IPS DF 19.7 (cell line): ENCODE measurements at places on chromosomes 16 and 17.

GRCh38 chr16:73126525-73126853 lies 78.6 kb upstream of the ZFHX3 start:
- no peak for DNase-seq

GRCh38 chr17:37518826-37519225 lies 29.1 kb downstream of the DUSP14 start:
- DNase-seq = no peak

DNA sequence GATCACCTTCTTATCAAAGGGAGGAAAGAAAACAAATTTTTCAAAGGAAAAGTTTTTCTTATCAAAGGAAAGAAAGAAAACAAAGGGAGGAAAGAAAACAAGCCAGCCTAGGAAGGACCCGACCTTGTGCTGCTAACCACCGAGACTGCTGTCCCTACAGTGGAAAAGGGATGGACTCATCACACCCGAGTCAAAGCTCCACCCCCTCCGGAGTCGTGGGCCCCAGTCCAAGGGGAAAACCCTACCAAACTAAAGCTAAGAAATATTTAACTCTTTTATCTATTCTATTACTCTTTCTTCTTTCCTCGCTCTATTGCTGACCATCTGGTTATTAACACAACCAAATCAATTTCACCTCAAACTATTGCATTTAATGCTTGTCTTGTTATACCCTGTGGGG lies 6.1 kb upstream of the ENDOV start:
- no peak for DNase-seq

- no peak for DNase-seq
Measured at GRCh38 chr17:59367657-59368045, 36.2 kb downstream of the YPEL2 start.

DNA sequence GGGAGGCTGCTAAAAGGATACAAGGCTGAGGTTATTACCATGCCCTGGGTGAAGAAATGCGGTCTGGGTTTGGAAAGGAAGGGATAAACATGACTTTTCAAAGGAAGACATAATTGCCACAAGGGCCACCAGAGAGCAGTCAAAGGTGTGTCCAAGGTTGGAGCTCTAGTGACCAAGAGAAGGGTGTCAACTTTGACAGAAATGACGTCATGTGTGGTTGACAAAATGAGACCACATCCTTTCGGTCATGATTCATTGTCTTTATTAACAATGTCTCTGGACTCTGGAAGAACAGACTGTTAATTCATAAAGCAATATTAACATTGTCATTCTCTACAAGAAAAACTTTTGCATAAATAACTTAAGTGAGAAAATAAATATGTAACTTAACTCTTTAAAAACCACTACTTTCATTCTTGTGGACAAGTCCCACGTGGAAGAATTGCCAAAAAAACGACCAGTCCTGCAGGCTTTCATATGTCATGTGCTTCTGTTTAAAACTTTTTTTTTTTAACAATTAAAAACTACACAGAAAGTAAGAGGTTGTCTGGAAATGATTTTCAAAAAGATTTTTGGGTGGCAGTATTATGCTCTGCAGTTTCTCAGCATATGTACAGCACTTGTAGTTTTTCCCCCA lies 5.0 kb downstream of the SOST start:
- DNase-seq = no peak

- DNase-seq = no peak
Measured at GRCh38 chr16:54359081-54359480, 72.5 kb upstream of the IRX3 start.

GRCh38 chr17:53655591-53655990 lies 167.1 kb upstream of the KIF2B start:
- DNase-seq = no peak

GRCh38 chr16:84531671-84532111 lies 27.2 kb upstream of the MEAK7 start:
- no peak for DNase-seq

- DNase-seq = no peak
Measured at GRCh38 chr16:69435977-69436820, 11.8 kb downstream of the CYB5B start.

GRCh38 chr16:30046178-30046577 lies 15.1 kb upstream of the TLCD3B start:
- DNase-seq = no peak

DNA sequence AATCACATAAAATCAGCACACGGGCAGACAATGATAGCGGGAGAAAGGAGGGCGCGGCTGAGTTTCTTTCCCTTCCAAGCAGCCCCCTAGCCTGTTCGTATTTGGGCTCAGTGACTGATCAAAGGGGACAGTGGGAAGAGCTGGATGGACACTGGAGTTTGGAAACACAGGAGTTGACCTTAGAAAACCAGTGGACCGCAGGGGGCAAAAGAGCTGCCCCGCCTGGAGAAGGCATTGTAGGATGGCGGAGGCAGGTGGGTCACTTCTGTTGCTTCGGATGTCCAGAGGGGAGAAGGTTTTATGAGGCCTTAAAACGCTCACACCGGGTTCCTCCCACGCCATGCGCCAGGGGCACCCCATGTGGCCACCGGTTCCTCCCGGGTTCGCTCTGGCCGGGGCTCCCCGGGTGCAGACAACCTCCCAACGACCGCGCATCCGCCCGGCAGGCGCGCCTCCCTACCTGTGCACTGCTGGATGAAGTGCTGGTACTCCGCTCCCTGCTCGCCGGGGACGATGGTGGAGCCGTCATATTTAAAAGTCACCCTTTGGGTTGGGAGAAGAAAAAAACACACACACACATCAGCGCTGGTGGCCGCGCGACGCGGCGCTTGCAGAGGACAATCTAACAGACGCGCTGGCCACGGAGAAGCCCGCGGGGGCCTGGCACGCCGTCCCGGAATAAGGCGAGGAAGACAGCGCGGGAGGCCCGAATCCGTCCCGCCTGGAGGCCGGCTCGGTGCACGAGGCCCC lies 662 bp downstream of the COTL1 start:
- no peak for DNase-seq

GRCh38 chr17:8609910-8610309 lies 20.6 kb downstream of the MYH10 start:
- DNase-seq = no peak

DNA sequence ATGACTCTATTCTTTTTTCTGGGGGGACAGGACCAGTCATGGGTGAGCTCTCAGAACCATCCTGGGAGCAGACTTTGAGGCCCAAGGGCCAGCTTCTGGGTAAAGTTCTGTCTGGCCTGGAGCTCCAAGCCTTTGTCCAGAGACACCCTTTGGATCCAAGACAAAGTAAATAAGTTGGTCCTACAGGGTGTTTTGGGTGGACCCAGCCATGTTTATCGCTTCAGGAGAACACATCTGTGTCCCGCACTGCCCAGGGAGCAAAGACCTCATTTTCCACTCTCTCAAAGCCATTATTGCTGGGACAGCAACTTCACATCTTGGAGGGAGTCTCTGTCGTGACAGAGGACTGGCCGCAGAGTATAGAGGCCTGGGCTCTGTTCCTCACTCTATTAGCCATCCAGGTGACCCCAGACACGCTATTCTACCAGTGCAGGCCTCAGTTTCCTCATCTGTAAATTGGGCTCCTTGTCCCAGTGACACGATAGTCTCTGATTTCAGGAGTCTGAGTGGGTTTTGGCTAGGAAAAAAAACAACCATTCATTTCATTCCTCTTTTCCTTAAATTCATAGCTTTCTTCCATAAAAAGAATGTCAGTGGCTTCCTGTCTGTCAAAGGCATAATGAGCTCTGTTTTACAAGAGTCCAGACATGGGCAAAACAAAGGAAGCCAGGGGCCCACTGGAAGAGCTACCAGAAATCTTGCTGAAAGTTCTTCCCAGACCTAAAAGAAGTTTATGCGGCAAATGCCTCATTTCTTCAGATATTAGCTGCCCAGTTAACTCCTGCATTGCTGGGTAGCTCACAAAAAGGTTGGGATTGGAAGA lies 62.4 kb downstream of the PECAM1 start:
- no peak for DNase-seq

DNA sequence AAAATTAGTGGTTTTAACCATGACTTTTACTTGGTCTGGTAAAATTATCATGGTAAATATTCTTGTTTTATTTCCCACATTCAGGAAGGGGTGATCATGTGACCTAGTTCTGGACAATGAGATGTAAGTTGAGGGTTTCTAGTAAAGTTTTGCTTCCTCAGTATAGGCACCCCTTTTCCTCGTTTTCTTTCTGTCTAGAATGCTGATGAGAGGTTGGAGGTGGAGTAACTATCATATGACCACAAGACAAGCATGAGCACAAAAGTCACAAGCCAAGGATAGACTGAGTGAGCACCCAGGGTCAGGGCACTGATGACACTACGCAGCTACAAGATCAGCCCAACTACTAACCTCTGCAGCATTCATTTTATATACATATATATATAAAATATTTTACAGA lies 53.9 kb downstream of the MYO1D start:
- no peak for DNase-seq

DNA sequence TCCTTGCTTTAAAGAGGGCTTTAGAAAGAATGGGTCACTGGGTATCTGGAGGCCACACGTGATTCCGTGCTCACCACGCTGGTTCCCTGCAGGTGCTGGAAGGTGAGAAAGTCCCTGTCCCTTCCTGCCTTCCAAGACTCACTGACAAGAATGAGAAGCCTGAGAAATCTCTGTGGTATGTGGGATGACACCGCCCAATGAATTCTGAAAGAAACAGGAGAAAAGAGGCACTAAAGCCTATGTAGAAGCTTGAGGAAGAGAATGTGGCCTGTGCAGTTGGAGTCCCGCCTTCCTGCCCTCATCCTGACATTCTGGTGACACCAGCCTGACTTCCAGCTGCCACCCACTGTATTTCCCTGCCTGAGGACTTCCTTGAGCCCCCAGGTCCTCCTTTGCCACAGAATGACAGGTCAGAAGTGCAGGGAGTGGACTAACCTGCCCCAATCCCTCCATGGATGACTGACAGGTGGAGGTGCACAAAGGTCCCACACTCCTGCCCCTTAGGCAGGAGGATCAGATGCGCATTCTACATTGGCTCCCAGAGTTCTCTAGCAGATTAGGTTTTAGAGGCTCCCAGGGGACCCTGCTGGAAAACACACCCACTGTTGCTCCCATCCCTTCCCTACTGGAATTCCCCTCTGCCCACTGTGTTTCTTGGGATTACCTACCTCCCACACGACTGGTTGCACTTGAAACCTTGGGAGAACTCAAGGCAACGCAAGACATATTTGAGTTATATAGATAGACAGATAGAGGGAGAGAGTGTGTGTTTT lies 38.6 kb upstream of the TENT4B start:
- no peak for DNase-seq

DNA sequence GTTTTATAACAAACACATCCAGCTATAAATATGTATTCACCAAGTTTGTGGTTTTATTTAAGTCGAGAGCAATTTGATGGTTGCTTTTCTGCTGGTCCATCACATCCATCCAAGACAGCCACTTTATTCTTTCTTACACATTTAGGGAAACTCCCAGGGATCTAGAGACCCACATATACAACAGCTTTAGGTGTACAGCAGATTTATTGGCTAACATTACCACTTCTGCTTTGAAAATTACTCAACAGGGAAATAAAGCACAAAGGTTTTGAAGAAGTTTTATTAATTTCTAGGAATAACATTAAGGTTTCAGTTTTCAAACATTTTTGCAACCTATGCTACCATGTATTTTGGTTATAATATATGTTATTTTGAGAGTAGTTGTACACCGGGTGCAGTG lies 6.9 kb downstream of the ERCC4 start:
- DNase-seq = no peak

DNA sequence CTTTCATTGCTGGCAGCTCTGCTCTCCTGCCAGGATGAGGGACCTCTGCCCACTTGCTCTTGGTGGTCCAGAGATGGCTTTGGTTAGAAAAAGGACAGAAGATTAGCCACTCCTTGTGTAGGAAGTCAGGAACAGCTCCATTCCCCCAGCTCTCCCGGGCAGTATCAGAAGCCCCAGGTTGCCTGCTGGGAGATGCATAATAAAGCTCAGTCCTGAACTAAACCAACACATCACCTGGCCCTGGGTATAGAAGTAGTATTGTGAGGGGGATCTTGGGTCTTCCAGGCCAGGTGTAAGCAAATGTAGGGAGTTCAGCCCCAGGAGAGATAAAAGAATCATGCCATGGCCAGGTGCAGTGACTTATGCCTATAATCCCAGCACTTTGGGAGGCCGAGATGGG lies 52.4 kb downstream of the NEUROD2 start:
- no peak for DNase-seq

- DNase-seq = no peak
Measured at GRCh38 chr17:83122834-83123233, 43.4 kb downstream of the METRNL start.

DNA sequence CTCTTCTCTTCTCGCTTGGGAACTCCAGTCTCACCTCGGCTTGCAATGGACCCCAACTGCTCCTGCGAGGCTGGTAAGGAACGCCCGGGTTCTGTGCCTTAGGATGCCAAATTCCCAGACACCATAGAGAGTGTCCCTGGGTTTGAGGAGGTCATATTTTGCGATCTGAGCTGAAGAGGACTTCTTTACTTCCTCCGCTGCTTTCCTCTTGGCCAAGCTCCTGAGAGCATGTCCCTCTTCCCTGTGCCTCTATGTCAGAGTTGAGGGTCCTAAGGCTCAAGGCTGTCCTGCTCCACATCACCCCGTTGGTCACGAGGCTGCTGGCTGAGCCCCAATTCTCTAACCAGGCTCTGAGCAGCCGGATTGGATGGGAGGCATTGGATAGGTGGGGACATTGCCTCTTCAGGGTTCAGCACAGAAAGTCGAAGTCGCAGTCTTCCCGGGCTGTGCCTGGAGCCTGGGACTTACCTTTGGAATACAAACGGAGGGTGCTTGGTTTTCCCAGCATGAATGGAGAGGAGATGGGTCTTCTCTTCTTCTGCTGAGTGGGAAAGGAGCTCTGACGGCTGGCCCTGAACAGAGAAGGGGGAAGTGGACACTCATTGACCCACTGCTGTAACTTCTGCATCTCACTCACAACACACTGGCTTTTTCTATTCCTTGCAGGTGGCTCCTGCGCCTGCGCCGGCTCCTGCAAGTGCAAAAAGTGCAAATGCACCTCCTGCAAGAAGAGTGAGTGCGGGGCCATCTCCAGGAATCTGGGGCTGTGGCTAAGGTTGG lies 416 bp downstream of the MT1H start:
- DNase-seq = no peak

DNA sequence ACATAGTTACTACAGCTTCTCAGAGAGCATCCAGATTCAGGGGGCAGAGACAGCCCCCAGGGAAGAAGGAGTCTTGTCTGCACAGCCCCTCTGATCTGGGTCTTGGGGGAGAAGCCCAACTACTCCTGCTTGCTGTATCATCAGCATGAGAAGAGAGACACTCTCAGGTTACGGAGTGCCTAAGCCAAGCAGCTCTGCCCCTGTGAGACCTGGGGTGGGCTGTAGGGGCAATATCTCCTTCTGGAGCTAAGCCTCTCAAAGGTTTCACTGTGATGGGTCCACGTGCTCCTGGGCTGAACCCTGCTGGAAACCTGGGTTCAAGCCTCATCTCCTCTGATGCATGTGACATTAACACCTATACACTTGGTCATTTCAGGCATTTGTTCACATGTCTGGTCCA lies 123.2 kb downstream of the CPPED1 start:
- DNase-seq = no peak

- DNase-seq = no peak
Measured at GRCh38 chr17:58231641-58232040, 6.7 kb upstream of the LPO start.
